ENCODE measurements at places on chromosomes 4 and X. TPM values are rescaled to one million over a fixed set of nuclear protein-coding genes. Genes with fewer than 3 reads are reported as not detected.

CENPU gene
- 69.6 TPM for total RNA-seq

DNA sequence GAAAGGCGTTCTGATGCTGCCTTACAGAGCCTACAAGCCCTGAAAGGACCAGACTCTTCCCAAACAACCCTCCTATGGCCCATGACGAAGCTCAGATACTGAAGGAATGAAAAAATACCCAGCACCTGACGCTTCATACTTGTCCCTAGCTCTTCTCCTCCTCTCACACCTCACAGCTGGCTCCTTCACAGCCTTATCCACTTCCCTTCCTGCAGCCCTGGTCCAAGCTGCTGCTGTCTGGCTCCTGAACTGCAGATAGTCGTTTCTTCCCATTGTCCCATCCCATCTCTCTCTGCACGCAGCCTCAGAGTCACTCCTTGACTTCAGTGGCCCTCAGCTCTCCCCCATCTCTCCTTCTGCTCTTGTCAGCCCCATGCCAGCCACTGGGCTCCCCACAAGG is 56.6 kb downstream of the FAM193A start:
- H3K4me1 ChIP-seq: peaks cover 25% of the 10 kb centered on the region
- H3K27ac ChIP-seq: no peak overlapping the region
- peaks cover 7% of the 10 kb centered on the region for H3K36me3 ChIP-seq
- no peaks in the 10 kb centered on the region for H3K27me3 ChIP-seq

FAM236B gene
- not detected for total RNA-seq

- H3K27me3 ChIP-seq: peaks cover 2% of the 10 kb centered on the region
- H3K27ac ChIP-seq: no peak overlapping the region
- no peaks in the 10 kb centered on the region for H3K4me1 ChIP-seq
- H3K36me3 ChIP-seq: no peaks in the 10 kb centered on the region
- DNase-seq: no peak
- no peak overlapping the region for H3K4me3 ChIP-seq
Measured at GRCh38 chr4:154961263-154961662, 180.2 kb downstream of the RBM46 start.

GRCh38 chrX:132367314-132367713 is 121.5 kb downstream of the MBNL3 start:
- H3K36me3 ChIP-seq: no peaks in the 10 kb centered on the region
- no peak for DNase-seq
- no peak overlapping the region for H3K27ac ChIP-seq
- H3K27me3 ChIP-seq: no peaks in the 10 kb centered on the region
- H3K4me3 ChIP-seq: no peak overlapping the region
- H3K4me1 ChIP-seq: no peaks in the 10 kb centered on the region

DNA sequence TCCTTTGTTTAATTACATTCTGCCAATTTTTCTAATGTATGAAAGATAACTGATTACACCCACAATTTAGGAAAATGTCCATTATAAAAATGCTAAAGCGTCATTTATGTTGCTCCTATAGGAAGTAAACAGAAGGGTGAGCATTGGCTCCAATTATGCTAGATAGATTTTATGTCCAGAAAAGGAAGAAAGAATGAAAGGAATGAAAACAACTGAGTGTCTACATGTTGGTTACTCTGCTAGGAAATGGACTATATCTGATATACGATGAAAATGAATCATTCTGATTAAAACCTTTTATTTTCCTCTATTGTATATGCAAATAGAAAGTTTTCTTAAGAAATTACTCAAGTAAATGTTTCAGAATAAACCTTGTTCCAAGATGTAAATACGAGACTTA is 1.6 kb downstream of the ENAM start:
- H3K27ac ChIP-seq: no peak overlapping the region
- peaks cover 16% of the 10 kb centered on the region for H3K27me3 ChIP-seq
- H3K4me1 ChIP-seq: no peaks in the 10 kb centered on the region
- H3K36me3 ChIP-seq: no peaks in the 10 kb centered on the region

- no peak for DNase-seq
- no peak overlapping the region for H3K4me3 ChIP-seq
- no peak overlapping the region for H3K27ac ChIP-seq
- no peaks in the 10 kb centered on the region for H3K27me3 ChIP-seq
- H3K36me3 ChIP-seq: no peaks in the 10 kb centered on the region
Measured at GRCh38 chrX:50865311-50865710, 45.2 kb upstream of the BMP15 start.

DNA sequence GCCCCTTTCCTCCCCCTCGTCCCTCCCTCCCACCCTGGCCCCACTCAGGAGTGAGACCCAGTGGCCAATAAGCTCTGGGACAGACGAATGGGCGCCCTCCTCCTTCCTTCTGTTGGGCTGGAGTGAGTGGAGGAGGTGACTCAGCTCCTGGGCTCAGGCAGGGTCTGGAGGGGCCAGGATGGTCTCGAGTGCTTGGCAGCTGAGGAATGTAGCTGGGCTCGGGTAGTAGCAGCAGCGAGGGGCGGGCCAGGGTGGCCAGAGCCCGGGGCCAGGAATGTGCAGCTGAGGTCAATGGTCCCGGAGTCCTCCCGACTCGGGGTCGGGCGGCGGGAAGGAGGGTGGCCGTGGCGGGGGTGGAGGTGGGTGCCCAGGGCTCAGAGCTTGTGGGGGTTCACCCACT is 15.0 kb downstream of the G6PD start:
- H3K36me3 ChIP-seq: peaks cover 21% of the 10 kb centered on the region
- H3K27me3 ChIP-seq: no peaks in the 10 kb centered on the region
- H3K27ac ChIP-seq: no peak overlapping the region
- DNase-seq: no peak
- no peak overlapping the region for H3K4me3 ChIP-seq

GRCh38 chrX:15815779-15816437 is 25.6 kb downstream of the ZRSR2 start:
- H3K36me3 ChIP-seq: peaks cover 49% of the 10 kb centered on the region
- no peak overlapping the region for H3K4me3 ChIP-seq
- H3K4me1 ChIP-seq: peaks cover 54% of the 10 kb centered on the region
- peak; percentile 40 for DNase-seq
- H3K27me3 ChIP-seq: no peaks in the 10 kb centered on the region

PDGFRA gene
- total RNA-seq: 0.68 TPM

All from activated CD4-positive, alpha-beta memory T cell treated with anti-CD3 and anti-CD28 coated beads, Interleukin-2, amount 10 ng/mL, durations not matched to agents 7 days and 5 days (primary cell).